ENCODE measurements at places on chromosomes 1 and 21. TPM values are rescaled to one million over a fixed set of nuclear protein-coding genes. Genes with fewer than 3 reads are reported as not detected.

LIPI gene
- 0.43 TPM for polyA plus RNA-seq

IL10RB gene
- polyA plus RNA-seq = 1.6 TPM

VN1R5 gene
- not detected for polyA plus RNA-seq

KRTAP7-1 gene
- not detected for polyA plus RNA-seq
